RCC 7860 (cell line): ENCODE measurements at places on chromosomes 2 and 18.

GRCh38 chr2:27427863-27428212 lies 593 bp upstream of the NRBP1 start:
- DNase-seq, result no peak

DNA sequence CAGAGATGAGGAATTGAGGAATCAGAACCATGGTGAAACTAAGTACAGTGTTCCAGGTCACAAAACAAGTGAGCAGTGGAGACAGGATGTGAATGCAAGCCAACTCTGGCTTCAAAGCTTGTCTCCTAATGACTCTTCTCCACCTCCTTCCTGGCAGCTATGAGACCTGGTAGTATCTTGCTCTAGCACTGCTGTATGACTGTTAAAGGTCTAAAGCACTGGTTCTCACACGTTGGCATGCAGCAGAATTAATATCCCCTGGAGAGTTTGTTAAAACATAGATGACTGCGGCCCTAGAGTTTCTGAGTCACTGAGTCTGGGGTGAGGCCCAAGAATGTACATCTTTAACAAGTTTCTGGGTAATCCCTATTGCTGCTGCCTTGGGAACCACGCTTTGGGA lies 63.3 kb downstream of the SUCLG1 start:
- DNase-seq, result no peak

GRCh38 chr2:2881499-2881898 lies 496.1 kb downstream of the EIPR1 start:
- no peak for DNase-seq

DNA sequence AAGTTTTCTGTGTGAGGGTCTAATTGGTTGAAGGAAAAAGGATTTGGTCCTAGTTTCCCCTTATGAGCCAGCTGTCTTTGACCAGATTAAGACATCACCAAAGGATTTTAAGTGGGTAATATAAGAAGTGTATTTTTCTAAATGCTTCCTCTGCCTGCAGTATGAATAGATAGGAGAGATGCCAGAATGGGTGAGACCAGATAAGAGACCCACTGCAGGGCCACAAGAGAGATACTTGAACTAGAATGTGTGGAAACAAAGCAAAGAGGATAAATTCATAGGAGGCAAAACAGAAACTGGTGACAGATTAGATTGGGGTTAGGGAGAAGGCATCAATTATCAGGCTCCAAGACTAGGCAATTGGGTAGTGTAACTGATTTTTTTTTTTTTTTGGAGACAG lies 1.1 kb upstream of the HDHD2 start:
- no peak for DNase-seq

DNA sequence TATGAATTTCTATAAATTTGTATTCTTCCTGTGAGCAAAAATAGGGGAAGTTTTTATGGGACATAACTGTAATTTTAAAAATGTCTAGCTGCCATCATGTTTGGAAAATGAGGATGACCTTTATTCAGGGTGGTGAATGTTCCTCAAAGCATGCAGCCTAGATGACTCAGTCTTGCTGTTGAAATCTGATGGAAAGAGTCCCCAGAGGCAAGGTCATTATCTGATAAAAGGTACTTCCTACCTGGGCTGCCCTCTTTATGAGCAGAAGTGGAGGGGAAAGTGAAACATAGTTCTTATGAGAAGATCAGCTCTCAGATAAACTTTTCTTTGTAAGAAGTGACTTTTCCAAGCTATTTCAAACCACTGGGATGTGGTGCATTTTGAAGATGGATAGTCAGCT lies 1144.7 kb upstream of the PIK3C3 start:
- no peak for DNase-seq

DNA sequence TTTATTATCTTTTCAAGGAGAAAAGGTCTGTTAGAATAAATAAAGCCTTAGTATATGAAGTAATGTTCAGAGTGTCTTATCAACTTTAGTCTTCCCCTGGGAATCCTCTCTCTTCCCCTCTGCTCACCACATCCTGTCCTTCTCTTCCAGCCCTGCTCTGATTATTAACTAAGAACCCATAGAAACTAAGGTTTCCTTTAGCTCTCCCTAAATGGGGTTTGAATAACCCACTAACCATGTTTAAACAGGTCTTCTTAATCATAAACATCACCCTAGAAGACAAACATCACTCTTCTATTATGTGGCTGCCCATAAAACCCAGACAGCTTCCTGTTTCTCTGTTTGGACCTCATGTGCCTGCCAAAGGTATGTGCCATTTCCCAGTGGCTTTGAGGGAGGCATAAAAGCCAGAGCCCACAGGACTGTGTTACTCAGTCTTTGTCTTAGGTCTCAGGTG lies 50.1 kb downstream of the SLC14A1 start:
- DNase-seq, result peak; percentile 42

DNA sequence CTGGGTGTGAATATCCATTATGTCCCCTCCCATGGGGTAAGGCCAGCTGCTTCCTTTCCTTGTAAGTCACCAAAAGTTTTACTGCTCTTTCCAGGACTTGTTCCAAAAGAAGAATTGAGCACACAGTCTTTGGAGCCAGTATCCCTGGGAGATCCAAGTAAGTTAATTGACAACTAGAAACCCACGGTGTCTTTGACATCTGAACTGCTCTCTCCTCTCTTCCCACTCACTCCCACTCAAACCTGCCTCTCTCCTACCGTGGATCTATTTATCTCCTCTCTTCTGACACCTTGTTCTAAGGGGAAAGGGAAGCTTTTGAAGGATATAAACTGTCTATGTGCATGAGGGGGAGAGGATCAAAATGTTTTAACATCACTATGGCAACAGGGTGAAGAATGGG lies 86.7 kb downstream of the VIT start:
- no peak for DNase-seq

GRCh38 chr18:926946-927345 lies 22.3 kb downstream of the ADCYAP1 start:
- no peak for DNase-seq

GRCh38 chr2:239303711-239304532 lies 96.9 kb downstream of the HDAC4 start:
- no peak for DNase-seq

- peak; percentile 72 for DNase-seq
Measured at GRCh38 chr2:205708231-205708631, 25.9 kb downstream of the NRP2 start.
